Fibroblast of skin of scalp (primary cell): ENCODE measurements at places on chromosomes 7 and 10.

GRCh38 chr10:26650406-26650805 is 47.1 kb upstream of the PDSS1 start:
- no peak for DNase-seq

DNA sequence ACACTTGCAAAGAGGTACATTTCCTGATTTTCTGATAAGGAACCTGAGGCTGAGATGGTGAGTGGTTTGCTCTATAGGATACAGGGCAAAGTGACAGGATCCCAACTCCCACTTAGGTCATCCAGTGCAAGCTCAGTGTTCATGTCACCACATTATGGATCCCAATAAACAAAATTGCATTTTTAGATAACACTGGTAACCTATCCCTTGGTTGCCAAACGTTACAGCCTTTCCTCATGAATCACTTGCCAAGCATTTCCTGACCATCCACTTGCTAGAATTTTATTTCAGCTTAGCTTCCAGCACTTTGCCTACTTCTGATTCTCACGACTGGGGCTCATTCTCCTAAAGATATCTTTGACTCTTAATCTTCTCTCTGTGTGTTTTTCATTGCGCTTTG is 131.4 kb upstream of the ODAD2 start:
- DNase-seq = peak; percentile 48

DNA sequence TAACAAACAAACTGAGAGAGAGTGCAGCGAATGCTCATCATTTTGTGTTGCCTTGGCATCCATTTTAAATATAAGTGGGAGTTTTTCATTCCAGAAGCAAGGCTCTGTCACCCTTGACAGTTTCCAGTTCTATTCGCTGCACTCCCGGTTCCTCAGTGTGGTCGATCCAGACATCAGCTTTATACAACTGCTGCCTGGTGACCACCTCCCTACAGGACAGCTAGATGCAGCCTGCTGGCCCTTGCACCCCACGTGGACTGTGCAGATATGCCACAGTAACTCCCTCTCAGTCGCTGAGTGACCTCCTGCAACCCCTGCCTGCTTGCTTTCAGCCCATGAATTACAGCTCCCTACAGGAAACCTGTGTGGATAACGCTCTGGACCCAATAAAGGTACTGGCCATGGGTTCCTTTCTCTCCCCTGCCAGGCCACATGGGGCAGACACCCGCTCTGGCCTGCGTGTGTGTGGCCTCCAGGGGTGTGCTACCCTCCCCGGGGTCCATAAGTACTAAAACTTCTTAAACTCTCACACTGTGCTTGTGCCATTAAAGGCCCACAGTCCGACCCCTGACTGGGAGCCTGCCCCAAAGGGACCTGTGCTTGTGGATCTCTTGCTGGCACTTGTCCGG is 23.6 kb downstream of the BEND7 start:
- DNase-seq = no peak

DNA sequence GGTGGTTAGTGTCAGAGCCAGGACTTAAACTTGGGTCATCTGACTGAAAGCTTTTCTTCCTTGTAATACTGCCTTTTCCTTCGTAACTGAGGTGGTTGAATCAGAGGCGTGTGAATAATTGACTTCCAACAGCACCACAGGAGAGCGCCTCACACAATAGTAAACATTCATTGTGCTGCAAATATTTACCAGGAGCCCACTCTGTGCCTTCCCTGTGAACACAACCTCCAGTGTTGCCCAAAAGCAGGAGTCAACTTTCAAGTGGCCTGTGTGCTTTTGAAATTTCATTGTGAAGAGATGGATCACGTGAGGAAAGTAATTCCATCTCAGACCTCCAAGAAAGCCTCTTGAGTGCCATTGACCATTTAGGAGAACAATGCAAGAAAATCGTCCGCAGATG is 60.2 kb downstream of the ADRA2A start:
- DNase-seq = no peak

DNA sequence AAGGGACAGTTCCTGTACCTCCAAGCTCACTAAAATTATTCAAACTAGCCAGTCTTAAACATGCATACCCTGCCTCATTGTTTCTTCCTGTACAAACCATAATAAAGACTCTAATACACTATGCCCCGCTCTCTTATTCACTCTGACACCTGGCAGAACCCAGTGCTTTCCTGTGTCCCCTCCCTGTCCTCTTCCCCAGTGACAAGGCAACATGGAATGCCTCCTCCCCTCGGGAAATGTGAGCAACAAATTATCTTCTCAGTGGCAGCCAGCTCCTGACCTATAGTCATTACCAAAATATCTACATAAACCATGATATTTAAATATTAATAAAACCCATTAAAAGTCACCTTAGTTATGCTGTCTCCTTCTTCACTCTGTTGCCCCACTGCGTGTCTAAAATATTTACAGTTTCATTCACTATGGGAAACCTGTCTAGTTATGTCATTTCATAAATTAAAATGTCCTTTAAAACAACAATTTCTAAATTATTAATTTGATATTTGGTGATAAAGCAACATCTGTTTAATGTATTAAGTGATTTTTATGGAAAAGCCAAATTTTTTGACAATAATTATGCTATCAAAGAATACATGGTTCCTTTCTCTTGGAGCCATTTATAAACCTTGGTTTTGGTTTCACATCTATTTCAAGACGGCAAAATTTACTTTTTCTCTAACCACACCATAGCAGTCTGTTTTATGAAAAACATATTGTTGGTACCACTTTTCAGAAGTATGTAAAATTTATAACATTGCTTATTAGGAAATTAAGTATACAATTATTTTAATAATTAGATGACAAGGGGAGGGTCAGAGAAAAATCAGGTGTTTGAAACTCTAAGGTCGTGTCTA is 1355.2 kb downstream of the XPNPEP1 start:
- peak; percentile 1 for DNase-seq

DNA sequence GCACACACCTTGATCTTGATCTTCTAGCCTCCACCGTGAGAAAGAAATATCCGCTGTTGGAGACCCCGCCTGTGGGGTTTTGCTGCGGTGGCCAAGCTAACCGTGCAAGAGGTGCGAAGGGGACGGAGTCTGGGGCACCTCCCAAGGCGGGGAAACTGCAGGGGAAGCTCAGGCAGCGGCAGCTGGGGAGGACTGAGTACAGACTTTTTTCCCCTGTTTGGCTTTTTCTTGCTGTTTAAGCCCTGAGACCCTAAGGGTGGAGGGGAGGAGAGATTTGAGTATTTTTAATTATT is 108.0 kb downstream of the DNAJB6 start:
- no peak for DNase-seq

DNA sequence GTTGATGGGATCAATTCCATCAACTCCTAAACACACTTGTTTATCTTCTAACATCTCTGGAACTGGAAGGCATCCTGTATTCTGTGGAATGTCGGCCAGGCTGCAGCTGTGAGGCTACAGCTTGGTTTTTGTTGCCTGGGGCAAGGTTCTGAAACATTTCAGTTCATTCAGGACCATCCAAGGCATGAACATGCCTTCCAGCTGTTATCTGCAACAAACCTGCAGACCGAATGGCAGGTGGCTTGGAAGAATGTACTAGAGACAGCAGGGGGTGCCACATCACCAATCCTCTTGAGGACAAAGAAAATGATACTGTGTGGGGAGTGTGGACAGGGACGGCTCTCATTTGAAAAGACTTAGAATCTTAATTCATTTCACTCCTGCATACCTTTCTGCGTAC is 12.4 kb downstream of the PAPOLB start:
- no peak for DNase-seq
